ENCODE measurements at places on chromosomes 7 and 10. TPM values are rescaled to one million over a fixed set of nuclear protein-coding genes. Genes with fewer than 3 reads are reported as not detected.

ITPRID1 gene
- not detected for total RNA-seq

SEMA3E gene
- not detected for total RNA-seq

CD36 gene
- not detected for total RNA-seq

SYT15B gene
- total RNA-seq = 0.27 TPM

AS3MT gene
- 0.36 TPM for total RNA-seq

MMD2 gene
- not detected for total RNA-seq

UCMA gene
- total RNA-seq = not detected

PWWP2B gene
- total RNA-seq = 5.4 TPM

KLF14 gene
- total RNA-seq = not detected

LHFPL3 gene
- not detected for total RNA-seq

PRR15 gene
- total RNA-seq = not detected

FAM25G gene
- total RNA-seq = not detected

SPDYE1 gene
- not detected for total RNA-seq

EBF3 gene
- total RNA-seq = not detected

ITIH5 gene
- not detected for total RNA-seq

CFAP70 gene
- total RNA-seq = 0.25 TPM

ACTR3C gene
- total RNA-seq = 11.7 TPM

GPR26 gene
- not detected for total RNA-seq

OR6V1 gene
- not detected for total RNA-seq

TLX1 gene
- total RNA-seq = not detected

MMP21 gene
- total RNA-seq = 0.09 TPM

CFTR gene
- total RNA-seq = 0.02 TPM

LIPJ gene
- 0.18 TPM for total RNA-seq

SLC13A1 gene
- total RNA-seq = 0.05 TPM

GATA3 gene
- 163 TPM for total RNA-seq

WDR86 gene
- total RNA-seq = not detected

PRF1 gene
- 78.3 TPM for total RNA-seq

GPR37 gene
- total RNA-seq = not detected

All from T-helper 2 cell treated with Interferon-gamma antibody and Interleukin-4, amounts not matched to agents 100 ng/mL and 5 ng/mL, for 36 hours (primary cell).